Activated CD4-positive, alpha-beta T cell treated with anti-CD3 and anti-CD28 coated beads, Interleukin-2, amount 10 ng/mL, durations not matched to agents 24 days and 14 days (primary cell): ENCODE measurements at places on chromosomes 4 and X. TPM values are rescaled to one million over a fixed set of nuclear protein-coding genes. Genes with fewer than 3 reads are reported as not detected.

ANOS1 gene
- total RNA-seq = not detected in 2 replicates

GAGE12E gene
- not detected in 2 replicates for total RNA-seq

NPY1R gene
- total RNA-seq = not detected in 2 replicates

AADAT gene
- total RNA-seq = not detected in 2 replicates

EDA2R gene
- 2.7 and 3.6 TPM in 2 replicates for total RNA-seq
